ENCODE measurements at places on chromosomes 12 and 14.

- DNase-seq = no peak
Measured at GRCh38 chr12:32390572-32391219, 8.7 kb upstream of the FGD4 start.

GRCh38 chr14:90700933-90701776 lies 115.1 kb downstream of the TTC7B start:
- DNase-seq = no peak

DNA sequence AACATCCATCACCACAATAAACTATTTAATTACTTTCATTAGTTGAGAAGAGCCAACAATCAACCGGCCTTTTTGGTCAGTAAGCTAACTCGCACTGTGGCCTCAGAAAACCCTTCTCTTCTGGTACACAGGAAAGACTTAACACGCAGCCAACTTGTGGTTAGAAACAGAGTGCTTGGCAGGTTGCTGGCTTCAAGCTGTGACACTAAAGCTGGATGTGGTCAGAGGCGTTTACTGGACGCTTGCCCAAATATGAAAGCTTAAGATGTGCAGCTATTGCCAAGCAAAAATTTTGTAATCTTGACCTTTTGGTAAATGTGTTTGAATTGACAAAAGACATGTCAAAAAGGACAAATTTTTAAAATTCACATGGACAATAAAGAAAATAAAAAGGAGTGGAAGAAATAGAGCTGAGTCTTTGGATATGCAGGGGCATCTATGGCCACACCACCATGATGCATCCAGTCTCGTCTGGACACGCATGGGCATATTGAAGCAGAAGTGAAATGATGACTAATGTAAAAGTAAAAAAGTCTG lies 2.6 kb upstream of the KLRK1 start:
- DNase-seq = no peak

DNA sequence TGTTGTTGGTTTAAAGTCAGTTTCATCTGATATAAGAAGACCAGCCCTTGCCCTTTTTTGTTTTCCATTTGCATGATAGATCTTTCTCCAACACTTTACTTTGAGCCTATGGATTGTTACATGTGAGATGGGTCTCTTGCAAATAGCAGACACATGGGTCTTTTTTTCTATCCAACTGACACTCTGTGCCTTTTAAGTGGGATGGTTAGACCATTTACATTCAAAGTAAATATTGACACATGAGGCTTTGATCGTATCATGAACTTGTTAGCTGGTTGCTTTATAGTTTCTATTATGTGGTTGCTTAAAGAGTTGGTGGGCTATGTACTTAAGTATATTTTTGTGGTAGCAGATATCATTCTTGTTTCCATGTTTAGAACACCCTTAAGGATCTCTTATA lies 213.4 kb upstream of the G2E3 start:
- no peak for DNase-seq

- no peak for DNase-seq
Measured at GRCh38 chr12:105567061-105567460, 236.6 kb downstream of the C12orf75 start.

DNA sequence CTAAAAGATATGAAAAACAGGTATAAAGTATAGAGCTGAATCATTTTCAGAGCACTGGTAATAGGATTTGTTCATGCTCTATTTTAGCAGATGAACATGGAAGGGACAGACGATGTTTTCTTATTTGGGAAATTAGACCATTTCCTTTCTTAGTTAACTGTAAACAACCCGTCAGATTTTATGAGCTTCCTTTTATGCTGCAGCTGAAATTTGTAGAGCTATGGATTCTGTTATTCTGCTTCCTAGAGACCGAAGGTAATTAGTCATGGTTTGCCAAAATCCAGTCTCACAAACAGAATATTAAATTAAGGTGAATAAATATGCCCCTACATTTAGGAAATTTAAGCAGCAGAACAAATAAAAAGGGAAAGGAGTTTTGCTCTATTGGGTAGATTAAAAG lies 180.2 kb upstream of the SYT1 start:
- DNase-seq = no peak

Data from T-helper 22 cell (primary cell).